ENCODE measurements at places on chromosomes 1 and 21.
A peak's percentile ranks its signal among the peaks of the same experiment; 100 is the strongest.

GRCh38 chr21:15552914-15553494 is 176.8 kb upstream of the USP25 start:
- no peak for DNase-seq

GRCh38 chr1:51610637-51611036 is 6.3 kb upstream of the OSBPL9 start:
- no peak for DNase-seq

GRCh38 chr21:27954543-27955165 is 987.8 kb upstream of the ADAMTS5 start:
- no peak for DNase-seq

DNA sequence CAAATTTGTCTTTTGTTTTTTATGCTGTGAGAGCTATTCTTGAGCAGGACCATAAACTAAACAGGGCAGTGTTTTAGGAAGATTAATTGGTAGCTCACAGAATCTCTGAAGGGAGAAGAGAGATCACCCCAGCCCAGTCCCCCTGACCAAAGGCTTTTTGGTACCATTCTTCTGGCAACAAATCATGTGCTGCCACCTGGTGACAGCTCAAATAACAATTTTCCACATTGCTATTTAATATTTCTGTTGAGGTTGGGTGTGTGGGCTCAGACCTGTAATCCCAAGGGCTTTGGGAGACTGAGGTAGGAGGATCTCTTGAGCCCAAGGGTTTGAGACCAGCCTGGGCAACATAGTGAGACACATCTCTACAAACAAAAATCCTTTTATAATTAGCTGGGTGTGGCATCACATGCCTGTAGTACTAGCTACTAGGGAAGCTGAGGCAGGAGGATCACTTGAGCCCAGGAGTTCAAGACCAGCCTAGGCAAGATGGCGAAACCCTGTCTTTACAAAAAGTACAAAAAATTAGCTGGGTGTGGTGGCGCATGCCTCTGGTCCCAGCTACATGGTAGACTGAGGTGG is 2.2 kb upstream of the TESK2 start:
- peak; percentile 34 for DNase-seq

DNA sequence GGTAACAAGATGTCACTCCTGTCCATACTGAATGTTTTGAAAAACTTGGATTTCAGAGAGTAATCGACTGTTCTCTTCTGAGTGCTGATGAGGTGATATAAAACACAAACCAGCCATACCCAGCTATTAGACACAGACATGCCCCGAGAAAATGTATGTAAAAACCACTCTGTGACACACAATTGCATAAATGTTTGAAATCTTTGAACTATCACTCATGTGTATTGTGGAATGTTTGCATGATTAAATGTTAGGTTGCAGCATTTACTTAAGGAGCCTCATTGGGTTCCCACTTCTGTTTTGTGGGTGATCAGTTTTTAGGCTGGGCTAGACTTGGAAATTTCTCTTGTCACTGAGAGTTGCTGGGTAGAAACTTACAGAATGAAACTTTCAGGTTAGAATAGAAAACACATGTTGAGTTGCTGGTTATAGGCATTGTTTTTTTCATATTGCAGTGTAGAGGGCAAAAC is 270.4 kb upstream of the B3GALT2 start:
- DNase-seq, result no peak

DNA sequence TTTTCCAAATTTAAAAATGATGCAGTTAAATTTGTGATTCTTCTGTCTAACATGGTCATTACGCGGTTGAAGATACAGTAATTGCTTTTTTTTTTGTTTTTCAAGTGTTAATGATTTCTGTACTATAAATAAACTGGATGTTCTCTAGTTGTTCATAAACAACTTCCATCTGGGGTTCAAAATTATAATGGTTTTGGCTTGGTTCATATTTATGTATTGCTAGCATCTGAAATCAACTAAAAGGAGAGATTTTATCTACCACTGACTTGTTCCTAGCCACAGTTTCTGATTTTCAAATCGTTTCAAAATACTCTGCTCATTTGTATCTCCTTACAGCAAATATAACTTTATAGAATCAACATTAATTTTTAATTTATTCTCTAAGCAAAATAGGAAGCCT is 35.2 kb upstream of the PLPPR4 start:
- no peak for DNase-seq

DNA sequence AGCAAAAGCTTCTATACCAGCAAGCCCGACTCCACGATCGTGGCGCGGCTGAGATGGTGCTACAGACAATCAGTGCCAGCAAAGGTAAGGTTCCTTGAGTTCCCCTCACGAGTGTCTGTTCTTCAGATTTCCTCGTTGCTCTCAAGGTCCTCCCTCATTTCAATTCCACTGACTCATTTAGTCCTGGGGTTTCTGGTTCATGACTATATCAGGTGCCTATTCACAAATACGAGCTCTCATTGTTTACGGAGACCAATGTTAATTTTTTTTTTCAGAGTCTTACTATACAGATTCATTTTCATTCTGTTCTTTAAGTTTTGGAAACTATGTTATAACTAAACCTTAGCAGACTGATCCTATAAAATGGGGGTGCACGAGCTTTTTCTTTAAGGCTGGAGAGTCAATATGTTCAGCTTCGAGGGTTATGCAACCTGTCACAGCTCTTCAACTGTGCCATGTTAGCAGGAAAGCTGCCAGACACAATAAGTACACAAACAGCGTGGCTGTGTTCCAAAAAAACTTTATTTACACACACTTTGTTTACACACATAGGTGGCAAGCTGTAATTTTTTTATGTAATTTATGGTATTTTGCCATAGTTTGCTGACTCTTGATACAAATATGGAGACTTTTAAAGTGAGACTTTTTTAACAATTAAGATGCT is 134.3 kb downstream of the ZP4 start:
- no peak for DNase-seq

GRCh38 chr1:204368996-204369726 is 9.4 kb upstream of the PLEKHA6 start:
- no peak for DNase-seq

DNA sequence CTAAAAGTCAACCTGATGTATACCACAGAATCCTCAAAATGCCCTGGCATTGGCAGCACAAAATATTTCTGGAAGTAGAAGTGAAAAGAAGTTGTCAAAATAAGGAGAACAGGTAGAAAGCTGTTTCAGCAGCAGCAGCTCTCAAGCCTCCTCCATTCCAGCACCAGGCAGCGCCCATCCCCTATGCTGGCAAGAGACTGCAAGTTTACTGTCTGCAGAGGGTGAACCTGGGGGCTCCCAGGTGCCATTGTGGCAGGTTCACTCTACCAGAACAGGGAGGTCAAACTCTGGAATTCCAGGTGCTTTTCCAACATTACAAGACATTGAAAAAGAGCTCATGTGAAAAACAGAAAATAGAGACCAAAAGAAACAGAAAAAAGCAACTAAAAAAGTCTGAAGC is 128.8 kb upstream of the CTTNBP2NL start:
- no peak for DNase-seq

DNA sequence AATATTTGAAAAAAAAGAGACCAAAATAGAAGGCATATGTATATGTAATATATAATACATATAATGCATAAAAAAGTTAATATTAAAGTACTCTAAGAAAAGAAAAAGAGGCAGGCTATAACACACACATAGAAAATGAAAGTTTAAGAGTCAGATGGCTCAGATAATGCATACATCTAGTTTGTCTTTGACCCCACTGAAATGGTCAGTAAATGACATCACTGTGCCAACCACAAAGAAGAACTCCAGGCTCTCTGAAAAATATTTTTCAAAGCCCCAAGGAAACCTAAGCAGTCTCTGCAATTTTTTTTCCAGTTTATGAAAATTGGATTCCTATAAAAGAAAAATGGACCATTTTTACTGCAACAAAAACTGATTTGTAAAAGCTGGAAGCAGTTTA is 55.4 kb upstream of the SCYL3 start:
- DNase-seq, result no peak

All from NCI-H1694 (cell line).